ENCODE measurements at places on chromosomes 11 and 22. TPM values are rescaled to one million over a fixed set of nuclear protein-coding genes. Genes with fewer than 3 reads are reported as not detected.

The MMP7 gene
- not detected for total RNA-seq

The TOM1 gene
- total RNA-seq, result 6.9 TPM

The MIOX gene
- total RNA-seq, result not detected

DNA sequence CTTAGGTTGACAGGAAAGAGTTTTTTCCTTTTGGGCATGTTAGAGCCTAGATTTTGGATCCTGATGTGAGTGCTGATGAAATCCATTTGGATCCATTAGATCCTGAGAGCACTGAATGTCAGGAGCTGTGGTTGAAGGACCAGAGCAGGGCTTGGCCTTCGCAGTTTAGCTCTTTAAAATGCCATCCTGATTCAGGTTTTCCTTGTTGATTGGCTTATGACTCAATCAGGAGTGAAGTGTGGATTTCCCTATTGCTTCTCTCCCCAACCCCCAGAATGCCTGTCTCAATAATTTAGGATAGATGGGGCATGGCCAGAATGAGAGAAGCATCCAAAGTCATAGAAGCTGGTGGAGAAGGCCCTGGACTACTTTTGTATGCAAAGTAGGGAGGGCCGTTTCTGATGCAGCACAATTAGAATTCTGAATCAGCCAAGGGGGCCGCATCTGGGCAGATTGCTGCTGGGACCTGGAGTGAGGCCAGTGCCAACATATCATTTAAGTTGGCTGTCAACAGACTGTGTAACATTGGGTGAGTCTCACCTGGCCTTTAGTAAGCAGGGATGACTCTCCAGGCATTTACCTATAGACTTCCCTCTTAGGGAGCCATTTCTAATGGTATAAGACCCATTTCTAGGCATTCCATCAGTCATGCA lies 80.5 kb downstream of the TEAD1 start:
- no peak for DNase-seq

The ACRV1 gene
- 0.82 TPM for total RNA-seq

DNA sequence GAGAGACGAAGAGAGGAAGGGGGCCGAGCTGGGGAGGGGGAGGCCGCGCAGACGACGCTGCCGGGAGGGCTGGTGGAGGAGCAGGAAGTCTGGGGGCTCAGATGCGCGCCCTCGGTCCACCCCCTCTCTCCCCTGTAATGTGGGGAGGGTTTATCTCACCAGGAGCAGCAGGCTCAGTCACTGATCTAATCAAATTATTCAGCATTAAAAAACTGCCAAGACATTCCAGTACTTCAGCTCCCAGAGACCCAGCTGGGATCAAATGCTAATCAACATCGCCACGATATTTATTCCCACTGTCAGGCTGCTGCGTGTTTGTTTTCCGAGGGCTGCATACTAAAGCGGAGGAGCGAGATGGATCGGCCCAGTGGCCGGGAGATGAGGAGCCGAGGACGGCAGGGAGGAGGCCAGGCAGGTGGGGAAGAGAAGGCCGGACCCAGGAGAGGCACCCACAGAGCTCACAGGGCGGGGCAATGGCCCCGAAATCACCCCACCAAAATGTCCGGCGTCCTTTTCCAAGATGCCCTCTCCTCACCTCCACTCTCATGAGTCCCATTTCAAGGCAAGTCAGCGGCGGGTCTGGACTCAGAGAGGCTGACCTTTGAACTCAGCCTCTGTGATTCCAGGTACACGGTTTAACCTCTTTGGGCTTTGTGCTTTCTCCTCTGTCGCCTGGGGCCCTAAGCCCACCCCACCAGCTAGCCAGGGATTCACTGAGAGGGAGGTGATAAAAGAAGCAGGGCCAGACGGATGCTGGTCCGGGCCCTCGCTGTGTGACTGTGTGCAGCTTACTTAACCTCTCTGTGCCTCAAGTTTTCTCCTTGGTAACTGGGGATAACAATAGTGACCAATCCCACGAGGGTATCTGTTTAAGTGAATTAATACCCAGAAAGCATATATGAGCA lies 502.1 kb downstream of the MN1 start:
- DNase-seq, result no peak

The USP2 gene
- total RNA-seq, result 2.4 TPM

The SPI1 gene
- total RNA-seq, result 1.2 TPM

Data from frontal cortex (tissue), 4 donors.